ENCODE measurements at places on chromosomes 16 and 17.

DNA sequence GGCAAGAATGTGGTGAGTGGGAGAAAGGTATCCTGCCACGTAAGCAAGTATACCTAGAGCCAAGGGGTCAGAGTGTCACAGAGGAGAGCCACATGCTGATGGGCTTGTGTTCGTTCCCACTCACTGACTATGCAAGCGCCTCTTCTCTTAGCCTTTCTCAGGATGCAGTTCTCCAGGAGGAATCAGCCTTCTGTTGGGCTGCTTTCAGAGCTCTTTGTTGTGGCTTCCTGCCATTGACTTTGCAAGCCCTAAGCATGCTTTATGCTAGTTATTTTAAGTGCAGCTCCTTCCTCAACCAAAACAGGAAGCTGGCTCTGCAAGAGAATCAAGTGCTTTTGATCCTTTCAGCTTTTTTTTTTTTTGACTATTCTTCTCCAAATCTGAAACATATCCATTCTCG is 66.6 kb downstream of the SIAH1 start:
- DNase-seq, result peak; percentile 70

GRCh38 chr16:57976331-57976796 is 5.4 kb upstream of the CNGB1 start:
- DNase-seq, result no peak

GRCh38 chr16:10668322-10669045 is 26.2 kb downstream of the TEKT5 start:
- peak; percentile 29 for DNase-seq

- no peak for DNase-seq
Observed at GRCh38 chr16:71796501-71797097, 12.0 kb downstream of the AP1G1 start.

GRCh38 chr17:80005360-80006338 is 30.0 kb downstream of the TBC1D16 start:
- peak; percentile 62 for DNase-seq

DNA sequence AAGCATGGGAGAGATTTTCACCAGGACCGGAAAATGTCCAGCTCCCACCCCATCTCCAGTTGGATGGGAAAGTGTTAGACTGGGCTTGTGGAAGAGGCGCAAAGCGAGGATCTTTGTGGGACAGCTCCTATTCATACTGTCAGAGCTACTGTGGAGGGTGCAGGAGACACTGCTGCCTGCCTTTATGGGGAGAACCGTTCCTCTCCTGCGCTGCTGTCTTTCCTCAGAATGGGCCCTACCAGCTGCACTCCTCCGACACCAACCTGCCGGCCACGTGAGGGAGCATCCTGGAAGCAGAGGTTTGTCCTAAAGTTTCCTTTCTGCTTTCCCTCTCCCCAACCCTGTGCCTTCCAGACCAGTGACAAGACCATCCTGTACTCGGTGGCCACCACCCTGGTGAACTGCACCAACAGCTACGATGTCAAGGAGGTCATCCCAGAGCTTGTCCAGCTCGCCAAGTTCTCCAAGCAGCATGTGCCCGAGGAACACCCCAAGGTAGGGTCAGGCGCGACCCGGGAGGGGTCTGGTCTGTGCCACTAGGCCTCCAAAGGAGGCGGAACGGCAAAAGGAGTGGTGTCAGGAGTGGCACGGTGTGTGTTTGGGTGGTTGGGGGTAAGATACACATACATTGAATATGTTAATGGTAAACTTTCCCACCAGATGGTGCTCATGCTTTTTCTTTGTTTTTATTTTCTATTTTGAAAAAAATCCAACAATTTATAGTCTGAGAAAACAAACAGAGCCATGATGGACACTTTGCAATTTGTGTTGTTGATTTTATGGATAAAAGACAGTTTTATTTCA is 23.0 kb downstream of the SLC35G3 start:
- DNase-seq, result peak; percentile 34

GRCh38 chr17:47952171-47953021 is 5.3 kb downstream of the PRR15L start:
- DNase-seq, result no peak

DNA sequence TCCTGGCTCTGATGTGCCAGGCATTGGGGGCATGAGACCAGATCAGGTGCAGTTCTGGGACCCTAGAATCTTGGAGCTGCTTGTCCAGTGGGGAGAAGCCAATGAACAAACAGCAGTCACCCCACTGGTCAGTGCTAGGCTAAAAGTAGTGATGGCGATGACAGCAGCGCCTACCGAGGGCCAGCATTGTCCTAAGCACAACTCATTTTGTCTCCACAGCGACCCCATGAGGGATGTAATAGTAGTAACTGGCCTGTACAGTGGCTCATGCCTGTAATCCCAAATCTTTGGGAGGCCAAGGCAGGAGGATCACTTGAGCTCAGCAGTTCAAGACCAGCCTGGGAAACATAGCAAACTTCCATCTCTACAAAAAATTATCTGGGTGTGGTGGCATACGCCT is 6.2 kb downstream of the SMCR8 start:
- no peak for DNase-seq

GRCh38 chr16:50741225-50741780 is 583 bp upstream of the CYLD start:
- no peak for DNase-seq

GRCh38 chr17:20236578-20237227 is 227.5 kb downstream of the SPECC1 start:
- DNase-seq, result no peak

DNA sequence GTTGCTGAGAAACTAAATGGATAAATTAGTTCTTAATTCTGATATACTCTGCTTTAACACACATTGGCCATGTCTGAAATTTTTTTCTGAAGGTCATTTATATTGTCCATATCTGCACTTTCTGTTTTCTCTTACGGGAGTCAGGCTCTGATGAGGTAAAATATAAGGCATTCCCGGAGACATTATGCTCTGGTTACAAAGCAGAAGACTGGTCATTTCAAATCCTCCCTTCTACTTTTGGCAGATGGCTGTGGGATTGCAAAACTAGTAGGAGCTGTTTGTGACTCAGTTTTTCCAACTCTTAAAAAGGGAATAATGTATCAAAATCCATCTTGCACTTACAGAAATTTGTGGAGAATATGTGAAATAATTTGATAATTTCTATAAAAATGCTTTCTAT is 92.2 kb upstream of the CPHXL start:
- DNase-seq, result no peak

DNA sequence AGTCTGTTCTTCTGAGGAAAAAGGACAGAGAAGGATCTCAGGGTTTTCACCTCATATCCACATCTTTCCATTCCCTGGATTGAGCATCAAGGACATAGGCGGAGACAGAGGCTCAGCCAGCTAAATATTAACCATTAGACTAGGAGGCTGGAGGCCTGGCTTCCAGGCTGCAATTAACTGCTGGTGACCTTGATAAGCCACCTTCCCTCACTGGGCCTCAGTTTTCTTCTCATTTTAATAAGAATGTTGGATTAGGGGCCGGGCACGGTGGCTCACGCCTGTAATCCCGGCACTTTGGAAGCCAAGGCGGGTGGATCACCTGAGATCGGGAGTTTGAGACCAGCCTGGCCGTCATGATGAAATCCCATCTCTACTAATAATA is 25.6 kb upstream of the CNOT1 start:
- DNase-seq, result no peak

- DNase-seq, result no peak
Observed at GRCh38 chr16:27706866-27707685, 157.1 kb downstream of the KATNIP start.

- DNase-seq, result no peak
Observed at GRCh38 chr16:30974348-30974747, 10.7 kb upstream of the HSD3B7 start.

DNA sequence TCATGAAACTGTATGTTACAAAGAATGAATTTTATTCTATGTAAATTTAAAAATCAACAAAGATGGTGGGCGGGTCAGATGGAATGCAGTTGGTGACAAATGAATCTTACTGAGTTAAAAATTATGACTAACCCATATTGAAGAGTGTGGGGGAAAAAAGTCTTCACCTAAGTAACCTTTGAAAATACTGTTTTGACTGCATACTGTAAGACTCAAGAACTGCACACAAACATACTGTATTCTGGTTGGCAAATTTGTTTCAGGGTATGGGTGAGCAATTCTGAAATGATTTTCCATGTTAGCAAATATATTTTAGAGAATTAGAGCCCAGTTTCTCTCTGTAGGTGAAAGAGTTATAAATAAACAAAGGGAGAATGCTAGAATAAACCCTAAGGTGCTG is 153.7 kb upstream of the KCNJ18 start:
- no peak for DNase-seq

DNA sequence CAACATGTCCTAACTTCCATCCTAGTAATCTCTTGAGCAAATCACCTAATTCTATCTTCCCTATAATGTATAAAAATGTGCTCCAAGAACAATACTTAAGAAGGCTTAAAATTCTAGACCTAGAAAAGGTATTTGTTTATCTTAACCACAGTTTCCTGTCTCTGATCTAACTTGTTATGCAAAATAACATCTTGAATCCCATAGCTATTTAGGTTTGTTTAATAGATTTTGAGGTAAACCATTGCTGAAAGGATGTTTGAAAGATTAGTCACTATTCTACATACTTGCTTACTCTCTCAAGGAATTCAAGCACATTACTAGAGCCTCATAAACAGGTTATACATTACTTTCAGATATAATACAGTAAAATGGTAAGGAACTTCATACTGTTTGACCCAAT is 13.0 kb downstream of the CA10 start:
- no peak for DNase-seq

GRCh38 chr17:76868176-76868668 is at the start of gene MGAT5B:
TSS of gene MGAT5B (plus strand) at chr17:76868404. CDS start at chr17:76869030, 626 bp downstream.
- DNase-seq, result peak; percentile 79

GRCh38 chr16:49998991-49999390 is 26.0 kb upstream of the CNEP1R1 start:
- DNase-seq, result no peak

DNA sequence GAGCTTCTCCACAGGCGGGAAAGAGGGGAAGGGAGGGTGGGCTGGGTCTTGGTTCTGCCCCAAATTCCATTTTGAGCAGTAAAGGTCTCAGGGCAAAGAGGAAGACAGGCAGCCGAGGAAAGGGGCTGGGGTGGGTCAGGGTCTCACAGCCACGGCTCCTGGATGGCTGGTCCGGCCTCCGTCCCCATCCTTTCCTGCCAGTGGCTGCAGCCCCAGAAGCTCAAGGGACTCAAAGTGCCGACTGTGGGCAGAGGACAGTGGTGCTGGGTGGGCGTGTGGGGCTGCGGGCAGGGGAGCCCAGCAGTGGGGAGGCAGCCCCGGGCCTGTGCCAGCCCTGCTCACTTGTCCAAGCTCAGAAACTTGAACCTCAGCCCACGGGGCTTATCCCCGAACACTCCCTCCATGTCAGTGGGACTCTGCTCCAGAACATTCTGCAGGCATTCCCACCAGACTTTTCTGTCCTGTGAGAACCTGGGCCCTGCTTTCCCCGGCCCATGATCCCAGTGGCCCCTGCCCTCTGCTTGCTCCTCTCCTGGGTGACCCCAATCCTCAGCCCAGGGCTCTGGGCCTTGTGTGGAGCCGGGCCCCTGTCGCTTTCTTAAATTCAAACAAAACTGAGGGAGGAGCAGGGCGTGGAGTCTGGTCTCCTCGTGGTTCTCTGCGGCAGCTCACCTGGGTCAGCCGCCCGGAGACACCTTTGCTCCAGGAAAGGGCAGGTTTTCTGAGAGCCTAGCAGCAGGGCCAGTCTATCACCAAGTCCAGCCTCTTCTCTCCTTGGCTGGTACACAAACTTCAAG is 117.8 kb upstream of the METRNL start:
- no peak for DNase-seq

DNA sequence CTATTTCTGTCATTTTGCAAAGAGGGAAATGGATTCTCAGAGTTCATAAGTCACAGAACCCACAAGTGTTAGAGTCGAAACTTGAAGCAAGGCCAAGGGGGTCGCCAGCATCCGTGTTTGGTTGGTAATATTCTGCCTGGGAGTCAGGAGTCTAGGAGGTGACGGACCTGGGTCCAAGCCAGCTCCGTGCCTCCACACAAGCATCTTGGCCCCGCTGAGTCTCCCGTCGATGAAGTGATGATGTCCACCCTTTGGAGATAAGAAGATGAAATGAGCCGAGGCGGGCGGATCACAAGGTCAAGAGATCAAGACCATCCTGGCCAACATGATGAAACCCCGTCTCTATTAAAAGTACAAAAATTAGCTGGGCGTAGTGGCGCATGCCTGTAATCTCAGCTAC is 53.2 kb upstream of the TNRC6C start:
- DNase-seq, result no peak

- DNase-seq, result no peak
Observed at GRCh38 chr16:81446907-81447268, 2.3 kb downstream of the CMIP start.

DNA sequence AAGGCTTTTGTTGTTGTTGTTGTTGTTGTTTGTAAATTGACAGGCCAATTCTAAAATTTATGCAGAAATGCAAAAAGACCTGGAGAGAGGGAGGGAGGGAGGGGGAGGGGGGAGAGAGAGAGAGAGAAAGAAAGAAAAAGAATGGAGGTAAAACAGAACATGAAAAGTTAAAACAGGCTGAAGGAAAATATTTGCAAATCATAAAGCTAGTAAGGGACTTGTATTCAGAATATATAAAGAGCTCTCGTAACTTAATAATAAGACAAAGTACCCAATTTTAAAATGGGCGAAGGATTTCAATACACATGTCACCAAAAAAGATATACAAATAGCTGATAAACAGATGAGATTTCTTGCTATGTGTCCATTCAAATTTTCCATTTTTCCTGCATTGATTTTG is 15.4 kb downstream of the TNRC6C start:
- DNase-seq, result no peak

DNA sequence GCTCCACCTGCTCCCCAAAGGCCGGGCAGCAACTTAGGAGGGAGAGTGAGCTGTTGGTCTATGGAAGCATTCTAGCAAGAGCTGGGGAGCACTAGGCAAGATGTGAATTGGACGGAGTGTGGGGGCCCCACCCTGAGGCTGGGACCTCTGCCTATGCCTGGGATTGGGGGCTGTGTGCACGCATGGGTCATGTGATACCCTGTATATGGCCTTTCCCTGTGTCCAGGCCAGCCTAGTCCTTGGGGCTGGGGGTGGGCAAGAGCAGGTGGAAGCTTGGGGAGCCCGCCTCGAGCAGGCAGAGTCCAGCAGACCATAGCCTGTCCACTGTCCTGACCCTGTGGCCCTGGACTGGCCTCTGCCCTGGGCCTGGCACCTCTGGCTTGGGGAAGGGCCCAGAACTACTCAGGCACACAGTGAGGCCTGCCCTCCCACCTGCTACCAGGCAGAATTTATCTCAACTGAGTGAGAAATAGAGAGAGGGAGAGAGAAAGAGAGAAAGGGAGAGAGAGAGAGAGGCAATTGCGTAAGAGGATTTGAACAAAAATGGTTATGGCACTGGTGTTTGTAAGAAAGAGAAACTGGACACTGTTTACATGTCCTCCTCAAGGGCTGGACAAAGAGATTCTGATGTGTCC is 19.1 kb downstream of the PDP2 start:
- no peak for DNase-seq

GRCh38 chr17:75010683-75011400 is 1.6 kb upstream of the MRPL58 start:
- peak; percentile 27 for DNase-seq

DNA sequence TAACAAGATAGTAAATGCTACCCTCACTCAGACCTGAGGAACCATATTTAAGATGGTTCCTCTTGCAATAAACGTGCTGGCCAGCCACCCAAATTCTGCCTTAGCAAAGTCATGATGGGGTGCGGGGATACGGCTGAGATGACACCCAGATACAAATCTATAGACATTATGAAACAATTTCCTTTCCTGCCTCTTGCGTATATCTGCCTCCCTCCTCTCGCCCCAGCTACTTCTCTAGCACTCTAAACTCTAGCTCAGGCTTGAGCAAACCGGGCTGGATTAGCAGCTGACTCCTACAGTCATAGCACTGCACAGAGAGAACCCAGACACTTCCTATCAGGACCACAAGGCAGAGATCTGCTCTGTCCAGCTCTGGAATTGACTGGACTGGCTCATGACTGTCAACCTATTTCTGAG is 22.3 kb downstream of the CD300LF start:
- DNase-seq, result no peak

GRCh38 chr16:29806641-29807425 is 504 bp downstream of the MAZ start:
- peak; percentile 69 for DNase-seq

Measured in activated naive CD4-positive, alpha-beta T cell treated with anti-CD3 and anti-CD28 coated beads, Interleukin-2, amount 10 ng/mL, durations not matched to agents 7 days and 5 days (primary cell).